ENCODE measurements at places on chromosomes 3 and 15.
A peak's percentile ranks its signal among the peaks of the same experiment; 100 is the strongest.

GRCh38 chr3:134059035-134059601, 29.4 kb upstream of the SLCO2A1 start:
- no peak for DNase-seq

DNA sequence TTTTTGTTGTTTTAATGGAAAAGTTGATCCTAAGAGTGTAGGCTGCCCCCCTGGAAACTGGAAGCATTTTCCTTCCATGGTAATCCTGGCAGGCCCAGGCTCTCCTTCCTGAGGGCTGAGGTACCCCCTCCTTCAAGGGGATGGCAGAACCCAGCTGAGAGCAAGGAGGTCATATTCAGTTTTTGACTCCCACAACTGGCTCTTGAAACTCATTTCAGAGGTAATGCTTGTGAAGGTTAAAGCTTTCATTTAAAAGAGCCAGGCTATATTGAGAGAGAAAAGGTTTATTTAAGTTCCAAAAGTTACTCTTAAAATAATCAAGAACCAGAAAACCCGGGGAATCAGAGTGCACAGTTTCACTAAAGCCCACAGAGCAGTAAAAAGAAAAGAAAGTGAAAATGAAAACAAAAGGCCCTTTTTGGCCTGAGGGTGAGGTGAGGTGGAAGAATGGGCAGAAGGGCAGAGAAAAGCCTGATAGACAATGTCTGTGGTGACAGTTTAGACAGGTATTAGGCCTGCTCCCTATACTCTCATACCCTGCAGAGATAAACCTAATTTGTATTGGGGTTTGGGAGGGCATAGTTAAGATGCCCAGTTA, 47.0 kb upstream of the RBP1 start:
- no peak for DNase-seq

DNA sequence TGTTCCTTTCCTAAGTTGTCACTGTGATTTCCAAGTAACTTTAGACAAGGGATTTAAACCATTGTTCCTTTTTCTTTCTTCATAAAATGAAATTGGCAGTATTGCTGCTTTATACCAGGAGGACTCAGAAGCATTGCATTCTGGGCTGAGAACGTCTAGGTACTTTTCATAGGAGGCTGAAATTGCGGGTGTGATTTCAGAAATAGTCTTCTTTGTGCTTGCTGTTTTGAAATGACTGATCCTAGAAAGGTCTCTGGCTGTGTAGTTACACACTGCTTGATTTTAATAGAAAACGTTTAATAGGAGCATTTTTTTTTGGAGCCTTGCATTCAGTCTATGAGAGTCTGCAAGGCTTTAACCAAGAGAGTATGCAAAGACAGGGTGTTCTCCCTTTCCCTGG, 56.3 kb downstream of the PPM1L start:
- DNase-seq, result no peak

- no peak for DNase-seq
Observed at GRCh38 chr3:14397531-14397930, 4.9 kb upstream of the SLC6A6 start.

- peak; percentile 94 for DNase-seq
Observed at GRCh38 chr15:58521293-58521991, 89.7 kb downstream of the LIPC start.

DNA sequence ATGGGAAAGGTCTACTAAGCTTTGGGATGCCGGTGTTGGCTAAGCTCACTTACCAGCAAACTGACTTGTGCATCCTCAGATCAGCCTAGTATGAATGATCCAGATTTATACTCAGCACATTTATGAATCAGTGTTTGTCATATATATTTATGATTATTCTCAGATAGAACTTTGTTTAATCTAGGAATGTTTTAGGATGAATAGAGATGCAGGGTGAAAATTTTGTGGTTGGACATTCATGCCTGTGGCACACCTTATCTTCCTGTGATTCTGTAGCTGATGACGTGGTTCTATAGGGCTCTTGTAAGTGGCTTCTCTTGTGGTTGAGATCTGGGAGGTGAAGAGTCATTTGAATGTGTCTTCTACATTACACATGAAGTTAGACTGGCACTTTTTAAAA, 11.4 kb downstream of the CDIN1 start:
- DNase-seq, result peak; percentile 93

- DNase-seq, result no peak
Observed at GRCh38 chr3:183553334-183554026, 2.0 kb downstream of the KLHL6 start.

DNA sequence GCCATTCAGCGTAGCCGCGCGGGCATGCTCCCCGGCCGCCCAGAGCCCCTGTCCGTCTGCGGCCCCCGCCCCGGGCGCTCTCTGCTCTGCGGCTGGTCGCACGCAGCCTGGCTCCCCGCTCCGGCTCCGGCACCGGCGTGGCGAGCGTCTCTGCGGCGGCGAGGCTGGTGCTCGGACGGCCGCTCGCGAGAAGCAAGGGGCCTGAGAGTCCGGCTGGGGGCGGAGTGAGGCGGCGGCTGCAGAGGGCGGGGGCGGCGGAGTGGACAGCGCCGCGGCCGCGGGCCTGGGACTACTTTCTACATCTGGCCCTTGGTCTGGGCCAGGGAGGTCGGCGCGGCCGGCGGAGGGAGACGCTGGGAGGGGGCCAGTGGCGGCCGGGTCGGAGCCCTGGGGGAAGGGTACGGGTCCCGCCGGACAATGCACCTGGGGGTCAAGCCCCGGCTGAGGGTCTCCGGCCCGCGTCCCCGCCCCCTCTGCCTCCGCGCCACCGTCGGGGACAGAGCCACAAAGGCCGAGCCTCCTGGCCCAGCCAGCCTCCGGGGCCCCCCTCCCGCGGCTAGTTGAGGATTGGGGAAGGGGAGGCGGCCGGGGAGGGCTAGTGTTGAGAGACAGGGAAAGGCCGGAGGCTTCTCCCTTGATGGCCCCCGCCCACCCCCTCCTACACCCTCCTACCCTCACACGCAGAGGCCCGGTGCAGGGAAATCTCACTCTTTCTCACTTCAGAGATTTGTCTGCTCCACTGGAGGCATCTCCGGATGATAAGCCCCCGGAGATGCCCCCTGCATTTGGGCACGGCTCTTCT, at the start of gene PRTG:
PRTG (minus strand) TSS at position 226 of the 802 bp plus-strand sequence; CDS start at position 5, 221 bp downstream.
- DNase-seq, result peak; percentile 42
